ENCODE measurements at places on chromosomes 7 and 10.
A peak's percentile ranks its signal among the peaks of the same experiment; 100 is the strongest.

DNA sequence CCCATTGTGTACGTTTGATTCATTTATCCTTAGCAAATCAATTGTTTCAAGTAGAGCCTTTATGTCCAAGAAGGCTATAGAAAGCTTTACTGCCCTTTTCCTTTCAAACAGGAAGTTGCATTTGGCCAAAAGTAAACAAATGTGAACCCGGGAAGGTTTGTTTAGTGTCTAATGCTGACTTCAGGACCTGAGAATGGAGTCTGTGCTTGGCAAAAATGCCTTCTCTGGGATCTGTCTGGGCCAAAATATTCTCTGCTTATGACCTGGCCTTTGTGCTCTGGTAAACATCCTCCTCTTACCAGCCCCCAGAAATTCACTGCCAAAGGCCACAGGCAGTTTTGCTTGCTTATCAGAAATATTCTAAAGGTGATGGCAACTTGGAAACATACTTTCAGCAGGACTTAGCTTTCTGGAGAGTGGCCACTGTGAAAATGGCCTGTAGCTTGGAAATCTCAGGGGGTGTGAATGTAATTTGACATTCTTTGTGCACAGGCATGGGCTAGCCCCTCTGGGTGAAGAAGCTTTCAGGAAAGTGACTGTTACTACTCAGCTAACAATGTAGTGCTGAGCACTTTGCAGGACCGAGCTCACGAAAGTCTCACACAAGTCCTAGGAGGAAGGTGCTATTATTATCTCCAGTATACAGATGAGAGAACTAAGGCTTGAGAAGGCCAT, 199.5 kb downstream of the PTEN start:
- peak; percentile 67 for DNase-seq

- no peak for DNase-seq
Observed at GRCh38 chr10:17443707-17444387, 10.5 kb downstream of the ST8SIA6 start.

DNA sequence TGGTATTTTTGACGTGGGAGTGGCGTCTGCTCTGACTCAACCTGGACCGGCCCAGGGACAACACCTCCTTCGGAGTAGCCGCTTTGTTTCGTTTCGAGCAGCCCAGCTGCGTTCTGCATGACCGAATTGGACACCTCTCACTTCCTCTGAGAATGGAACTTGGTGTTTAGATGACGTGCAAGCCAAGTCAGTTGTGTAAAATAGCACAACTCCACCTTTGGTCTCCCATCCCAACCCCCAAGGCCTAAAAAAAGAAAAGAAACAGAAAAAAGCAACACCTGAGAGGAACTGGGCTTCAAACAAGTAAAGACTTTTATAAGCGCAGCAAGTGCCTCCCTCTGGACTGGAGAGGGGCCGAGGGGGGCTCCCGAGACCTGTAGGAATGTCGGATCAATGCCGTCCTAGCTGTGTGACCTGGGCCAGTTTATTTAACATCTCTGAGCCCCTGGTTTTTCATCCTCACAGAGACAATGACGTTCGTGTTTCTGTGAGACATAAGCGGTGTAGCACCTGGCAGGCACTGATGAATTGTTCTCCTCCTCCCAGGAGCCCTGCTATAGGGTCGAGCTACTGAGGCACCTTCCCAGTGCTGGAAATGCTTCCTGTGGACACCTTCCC, 52.0 kb upstream of the SMNDC1 start:
- peak; percentile 72 for DNase-seq

- DNase-seq: no peak
Observed at GRCh38 chr10:29426420-29426819, 137.6 kb downstream of the LYZL1 start.

DNA sequence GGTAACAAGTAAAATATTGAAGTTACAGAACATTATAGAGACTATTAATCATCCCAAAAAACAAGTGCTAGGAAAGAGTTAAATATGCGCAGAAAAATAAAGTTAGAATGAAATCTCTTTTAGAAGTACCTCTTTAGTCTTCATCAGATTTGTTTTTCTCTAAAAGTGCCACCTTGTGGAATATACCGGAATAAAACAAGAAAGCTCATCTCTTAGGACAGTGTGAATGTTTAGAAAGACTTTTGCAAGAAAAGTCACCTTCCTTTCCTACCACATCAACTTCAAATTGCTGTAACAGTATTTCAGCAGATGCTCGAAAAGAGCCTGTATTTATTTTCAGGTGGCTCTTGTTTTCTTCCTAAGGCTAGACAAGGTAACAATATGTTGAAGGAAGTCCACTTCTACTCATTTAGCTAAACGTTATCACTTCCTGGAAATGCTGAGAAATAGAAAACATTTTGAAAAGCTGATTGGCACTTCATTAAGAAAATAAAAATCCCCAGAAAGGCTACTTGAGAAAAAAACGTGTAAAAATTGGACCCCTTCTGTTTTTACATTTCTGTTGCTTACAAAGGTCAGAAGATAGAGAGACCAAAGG, 19.8 kb upstream of the FAM133B start:
- peak; percentile 60 for DNase-seq

DNA sequence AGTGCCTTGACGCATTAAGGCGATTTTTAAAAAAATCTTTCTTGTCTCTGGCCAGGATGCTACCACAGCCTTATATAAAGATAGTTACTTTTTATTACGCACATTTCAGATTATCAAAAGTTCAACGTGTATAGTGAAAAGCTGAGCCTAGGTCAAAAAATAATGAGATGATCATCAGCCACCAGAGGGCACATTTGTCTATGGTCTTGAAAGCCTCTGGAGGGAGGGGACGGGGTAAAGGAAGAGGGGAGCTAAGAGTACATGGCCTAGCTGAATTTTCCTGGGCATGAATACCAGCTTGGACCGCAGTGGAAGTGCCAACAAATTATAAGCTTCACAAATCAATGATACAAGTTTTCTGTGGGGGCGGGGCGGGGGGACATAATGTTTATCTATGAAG, 285.9 kb upstream of the SMIM30 start:
- DNase-seq: peak; percentile 7

DNA sequence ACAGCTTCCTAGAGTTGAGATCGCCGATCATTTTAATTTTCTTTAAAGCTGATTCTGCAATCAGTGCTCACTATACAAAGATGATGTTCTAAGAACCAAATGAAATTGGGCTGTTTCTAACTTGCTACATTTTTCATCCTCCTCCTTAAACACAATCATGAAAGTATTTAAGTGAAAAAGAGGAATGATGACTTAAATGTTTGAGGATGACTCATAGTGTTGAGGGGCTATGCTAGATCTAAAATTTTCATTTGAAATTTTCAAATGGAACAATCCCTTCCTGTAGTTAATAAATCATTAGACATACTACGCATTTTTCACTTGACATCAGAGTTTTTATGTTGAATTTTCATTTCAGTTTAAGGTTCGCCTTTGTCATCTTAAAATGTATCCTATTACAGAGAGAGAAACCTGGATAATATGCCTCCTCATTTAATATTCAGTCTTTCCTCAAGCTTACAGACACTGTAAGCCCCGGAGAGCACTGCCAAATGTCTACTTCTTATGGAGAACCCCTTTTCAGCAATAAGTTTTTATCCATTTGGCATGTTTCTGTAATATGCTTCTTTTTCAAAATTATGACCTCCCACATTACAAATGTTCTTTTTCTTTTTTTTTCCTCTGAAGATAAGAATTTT, 499.6 kb downstream of the MAGI2 start:
- DNase-seq: no peak

DNA sequence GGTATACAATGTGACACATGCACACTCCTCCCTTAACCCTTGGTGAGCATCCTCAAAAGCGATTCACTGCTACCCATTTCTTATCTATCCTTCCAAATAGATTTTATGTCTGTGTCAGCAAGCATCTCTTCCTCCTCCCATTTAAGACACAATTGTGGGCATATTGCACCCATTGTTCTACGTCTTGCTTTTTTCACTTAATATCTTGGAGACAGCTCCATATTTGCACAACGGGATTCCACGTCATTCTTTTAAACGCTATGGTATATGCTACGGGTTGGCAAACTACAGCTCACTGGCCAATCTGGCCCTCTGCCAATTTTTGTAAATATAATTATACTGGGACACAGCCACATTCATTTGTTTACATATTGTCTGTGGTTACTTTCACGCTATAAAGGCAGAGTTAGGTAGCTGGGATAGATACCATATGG, 88.6 kb downstream of the RNF216 start:
- DNase-seq: peak; percentile 62

- DNase-seq: no peak
Observed at GRCh38 chr7:37038706-37039105, 314.4 kb upstream of the AOAH start.

GRCh38 chr7:25196132-25196896, 32.0 kb downstream of the NPVF start:
- DNase-seq: peak; percentile 23

GRCh38 chr10:129090618-129091366, 376.2 kb upstream of the MGMT start:
- DNase-seq: peak; percentile 17

- DNase-seq: peak; percentile 64
Observed at GRCh38 chr7:22723181-22723601, 3.8 kb upstream of the IL6 start.

DNA sequence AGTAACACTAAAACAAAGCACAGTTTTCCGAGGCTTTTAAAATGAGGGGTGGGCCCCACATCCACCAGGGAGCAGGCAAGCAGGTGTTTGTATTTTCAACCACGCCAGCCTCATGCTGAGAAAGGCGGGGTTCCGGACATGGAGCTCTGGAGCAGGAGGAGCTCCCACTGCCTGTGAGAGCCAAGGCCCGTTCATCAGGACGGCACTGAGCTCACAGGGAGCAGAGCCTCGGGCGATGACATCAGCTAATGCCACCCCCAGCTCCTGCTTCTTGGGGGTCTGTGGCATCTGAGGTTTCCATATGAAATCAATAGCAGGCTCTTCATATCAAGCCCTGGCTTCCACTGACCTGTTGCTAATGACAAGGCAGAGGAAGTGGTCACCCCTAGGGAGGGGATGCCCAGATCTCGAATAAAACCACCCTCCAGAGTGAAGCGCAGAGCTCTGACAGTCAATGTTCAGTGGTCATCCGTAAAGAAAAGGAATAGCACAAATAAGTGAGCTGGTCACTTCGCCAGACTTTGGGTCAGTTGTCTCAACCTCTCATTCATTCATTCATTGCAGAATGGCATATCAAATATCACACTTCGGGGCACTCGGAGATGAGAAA, 89.1 kb downstream of the TNS3 start:
- DNase-seq: no peak

GRCh38 chr7:152354061-152354460, 81.7 kb downstream of the KMT2C start:
- DNase-seq: peak; percentile 71

DNA sequence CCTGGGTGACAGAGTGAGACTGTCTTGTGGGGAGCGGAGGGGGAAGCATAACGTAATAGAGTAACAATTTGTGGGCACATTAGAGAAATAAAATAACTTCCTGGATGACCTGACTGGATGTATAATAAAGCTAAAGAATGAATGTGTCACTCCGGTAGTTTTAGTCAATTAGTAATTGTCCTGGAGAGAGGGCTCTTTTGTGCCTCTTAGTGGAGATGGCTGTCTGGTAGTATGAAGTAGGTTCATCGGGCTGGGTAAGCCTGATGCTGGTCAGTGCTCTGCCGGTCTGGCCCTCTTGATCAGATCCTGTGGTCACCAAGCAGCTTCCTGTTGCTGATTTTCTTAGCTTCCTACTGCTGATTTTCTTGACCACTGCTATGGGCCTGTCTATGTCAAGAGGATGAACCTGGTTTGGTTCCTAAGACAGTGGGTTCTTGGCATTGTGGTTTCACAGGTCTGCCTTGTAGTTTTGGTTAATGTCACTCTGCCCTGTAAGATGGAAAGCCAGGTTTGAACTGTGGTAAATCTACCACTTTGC, 34.1 kb downstream of the ZRANB1 start:
- DNase-seq: no peak

DNA sequence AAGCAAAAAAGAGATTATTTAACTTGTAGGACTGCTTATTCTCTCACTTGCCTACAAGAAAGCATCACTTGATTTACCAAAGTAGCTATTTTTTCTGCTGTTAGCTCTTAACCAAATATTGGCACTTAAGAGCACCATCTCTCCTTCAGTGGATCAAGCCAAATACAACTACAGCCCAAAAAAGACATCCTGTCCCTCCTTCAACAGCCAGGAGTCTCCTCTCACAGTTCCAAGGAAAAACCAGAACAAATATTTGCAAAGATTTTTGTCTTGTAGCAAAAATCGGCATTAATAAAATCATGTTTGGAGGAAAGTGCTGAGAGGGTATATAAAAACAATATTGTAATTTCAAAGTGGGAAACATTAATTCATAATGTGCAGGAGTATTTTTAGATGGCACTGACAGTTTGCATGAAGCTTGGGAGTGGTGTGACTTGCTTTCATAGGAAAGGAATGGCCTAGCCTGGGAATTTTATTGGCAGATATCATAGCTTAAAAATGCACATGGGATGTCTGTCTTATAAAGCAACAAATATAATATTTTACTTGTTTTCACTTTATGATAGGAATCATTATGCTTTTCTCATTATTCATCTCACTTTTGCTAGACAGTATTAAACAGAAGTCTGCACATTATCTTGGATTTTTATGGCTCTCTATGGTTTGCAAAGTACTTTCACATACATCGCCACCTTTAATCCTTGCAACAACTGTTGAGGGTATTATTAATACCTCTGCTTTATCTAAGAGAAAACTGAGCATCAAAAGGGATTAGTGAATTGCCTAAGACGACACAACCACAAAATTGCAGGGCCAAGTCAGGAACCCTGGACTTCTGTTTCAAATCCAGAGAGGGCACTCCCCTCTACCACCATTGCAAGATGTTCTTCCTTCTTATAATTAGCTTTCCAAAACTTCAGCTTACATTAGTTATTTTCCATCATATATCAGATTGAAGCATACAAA, 103.5 kb downstream of the AGMO start:
- DNase-seq: no peak

- DNase-seq: no peak
Observed at GRCh38 chr10:13517675-13518074, 11.1 kb downstream of the BEND7 start.

GRCh38 chr7:7175075-7175695, 7.2 kb upstream of the C1GALT1 start:
- DNase-seq: peak; percentile 30

- DNase-seq: no peak
Observed at GRCh38 chr10:122469848-122470247, 8.5 kb downstream of the HTRA1 start.

GRCh38 chr10:34498821-34499220, 316.3 kb downstream of the PARD3 start:
- peak; percentile 50 for DNase-seq

GRCh38 chr10:127881262-127881661, 11.5 kb downstream of the CLRN3 start:
- DNase-seq: no peak

DNA sequence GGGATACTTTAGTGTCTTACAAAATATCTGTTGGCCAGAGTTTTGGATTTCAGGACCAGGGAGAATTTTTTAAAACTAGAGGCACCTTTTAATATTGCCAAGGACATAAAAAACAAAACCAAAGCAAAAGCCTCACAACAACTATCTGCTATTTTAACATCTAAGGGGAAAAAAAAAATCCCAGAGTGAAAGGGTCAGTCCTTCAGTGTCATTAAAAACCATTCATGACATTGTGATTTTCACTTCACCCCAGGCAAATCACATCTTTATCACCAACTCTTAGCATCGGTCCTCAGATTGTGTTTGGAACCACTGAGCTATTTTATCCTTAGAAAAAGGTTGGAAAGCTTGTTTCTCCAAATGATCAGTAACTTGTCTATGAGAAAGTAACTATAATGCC, 10.7 kb downstream of the CEP41 start:
- DNase-seq: no peak
